ENCODE measurements at places on chromosomes 4 and X.

- no peak for DNase-seq
These were observed 97.4 kb upstream of the S100G start for GRCh38 chrX:16552546-16552945.

DNA sequence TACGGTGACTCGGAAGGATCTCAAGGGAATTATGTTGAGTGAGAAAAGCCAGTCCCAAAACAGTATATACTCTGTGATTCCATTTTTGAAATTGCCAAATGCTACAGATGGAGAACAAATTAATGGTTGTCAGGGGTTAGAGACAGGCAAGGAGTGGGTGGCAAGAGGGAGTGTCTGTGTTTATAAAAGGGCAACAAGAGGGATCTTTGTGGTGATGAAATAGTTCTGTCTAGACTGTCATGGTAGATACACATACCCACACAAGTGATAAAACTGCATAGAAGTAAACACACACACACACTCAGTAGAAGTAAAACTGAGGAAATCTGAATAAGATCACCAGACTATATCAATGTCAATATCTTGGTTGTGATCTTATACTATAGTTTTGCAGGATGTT lies 92.7 kb downstream of the CD99L2 start:
- DNase-seq: no peak

GRCh38 chrX:67346667-67347066 lies 197.2 kb upstream of the AR start:
- no peak for DNase-seq

DNA sequence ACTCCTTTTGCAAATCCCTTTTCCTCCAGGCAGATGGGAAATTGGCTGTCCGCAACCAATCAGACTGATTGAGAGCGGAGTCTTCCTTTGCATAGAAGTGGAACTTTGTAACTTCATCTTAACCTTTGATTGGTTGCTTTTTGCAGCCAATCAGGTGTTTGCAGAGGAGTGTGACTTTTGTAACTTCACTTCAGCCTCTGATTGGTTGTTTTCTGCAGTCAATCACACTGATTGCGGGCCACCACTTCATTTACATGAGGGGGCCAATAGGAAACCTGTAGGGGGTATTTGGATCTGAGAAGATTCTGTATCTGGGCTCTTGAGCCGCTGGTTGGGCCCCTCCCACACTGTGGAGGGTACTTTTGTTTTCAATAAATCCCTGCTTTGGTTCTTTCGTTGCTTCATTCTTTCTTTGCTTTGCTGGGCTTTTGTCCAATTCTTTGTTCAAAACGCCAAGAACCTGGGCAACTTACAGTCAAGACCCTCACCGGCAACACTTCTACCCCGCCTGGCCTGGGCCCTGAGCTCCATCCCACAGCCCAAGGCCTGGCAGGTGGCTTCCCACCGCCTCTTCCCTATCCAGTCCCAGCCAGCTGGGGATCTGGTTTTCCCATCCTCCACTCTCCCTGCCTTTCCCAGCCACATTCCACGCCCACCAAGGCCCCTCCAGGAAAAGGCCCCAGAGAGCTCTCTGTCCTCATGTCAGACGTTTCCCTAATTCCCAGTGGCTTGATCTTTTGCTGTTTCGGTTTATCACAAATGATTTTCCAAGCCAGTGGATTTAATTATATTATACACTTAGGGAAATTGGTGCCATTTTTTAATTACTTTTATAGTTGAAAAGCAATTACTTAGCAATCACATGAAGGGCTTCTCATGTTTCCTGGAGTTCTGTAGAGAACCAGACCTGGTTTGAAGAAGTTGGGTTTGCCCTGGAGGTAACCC lies 110.2 kb upstream of the STX18 start:
- DNase-seq: no peak

- no peak for DNase-seq
These were observed 60.0 kb downstream of the HS3ST1 start for GRCh38 chr4:11368701-11369115.

DNA sequence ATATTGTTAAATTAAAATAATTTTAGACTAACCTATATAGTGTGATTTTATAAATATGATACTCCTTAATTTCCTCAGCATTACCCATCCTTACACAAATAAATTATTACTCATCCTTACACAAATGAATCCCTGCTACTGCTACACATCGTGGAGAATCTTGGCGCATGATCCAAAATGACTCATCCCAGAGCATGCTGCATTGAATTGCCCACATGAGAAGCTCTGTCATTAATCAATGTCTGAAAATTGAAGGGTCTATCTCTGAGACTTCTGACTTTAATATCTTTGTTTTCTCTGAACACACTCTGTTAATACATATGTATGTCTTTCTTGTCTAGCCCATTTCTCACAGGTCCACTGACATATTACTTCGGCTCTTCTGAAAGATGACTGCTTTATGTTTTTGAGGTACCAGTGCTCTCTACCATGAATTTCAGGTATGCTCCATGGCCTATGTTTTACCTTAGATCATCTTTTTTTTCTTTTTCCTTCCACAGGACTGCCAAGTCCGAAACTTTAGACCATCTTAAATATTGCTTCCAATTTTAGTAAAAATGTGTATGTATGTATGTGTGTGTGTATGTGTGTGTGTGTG lies 15.7 kb upstream of the DUSP21 start:
- no peak for DNase-seq

- no peak for DNase-seq
These were observed 70.9 kb upstream of the ENPP6 start for GRCh38 chr4:184288451-184289178.

- no peak for DNase-seq
These were observed 45.0 kb downstream of the CPLX1 start for GRCh38 chr4:780716-781492.

GRCh38 chr4:108937066-108937465 lies 174.2 kb upstream of the ETNPPL start:
- DNase-seq: no peak

GRCh38 chrX:20461576-20461975 lies 194.9 kb upstream of the RPS6KA3 start:
- no peak for DNase-seq

GRCh38 chr4:25874655-25875054 lies 11.9 kb upstream of the SEL1L3 start:
- DNase-seq: no peak

DNA sequence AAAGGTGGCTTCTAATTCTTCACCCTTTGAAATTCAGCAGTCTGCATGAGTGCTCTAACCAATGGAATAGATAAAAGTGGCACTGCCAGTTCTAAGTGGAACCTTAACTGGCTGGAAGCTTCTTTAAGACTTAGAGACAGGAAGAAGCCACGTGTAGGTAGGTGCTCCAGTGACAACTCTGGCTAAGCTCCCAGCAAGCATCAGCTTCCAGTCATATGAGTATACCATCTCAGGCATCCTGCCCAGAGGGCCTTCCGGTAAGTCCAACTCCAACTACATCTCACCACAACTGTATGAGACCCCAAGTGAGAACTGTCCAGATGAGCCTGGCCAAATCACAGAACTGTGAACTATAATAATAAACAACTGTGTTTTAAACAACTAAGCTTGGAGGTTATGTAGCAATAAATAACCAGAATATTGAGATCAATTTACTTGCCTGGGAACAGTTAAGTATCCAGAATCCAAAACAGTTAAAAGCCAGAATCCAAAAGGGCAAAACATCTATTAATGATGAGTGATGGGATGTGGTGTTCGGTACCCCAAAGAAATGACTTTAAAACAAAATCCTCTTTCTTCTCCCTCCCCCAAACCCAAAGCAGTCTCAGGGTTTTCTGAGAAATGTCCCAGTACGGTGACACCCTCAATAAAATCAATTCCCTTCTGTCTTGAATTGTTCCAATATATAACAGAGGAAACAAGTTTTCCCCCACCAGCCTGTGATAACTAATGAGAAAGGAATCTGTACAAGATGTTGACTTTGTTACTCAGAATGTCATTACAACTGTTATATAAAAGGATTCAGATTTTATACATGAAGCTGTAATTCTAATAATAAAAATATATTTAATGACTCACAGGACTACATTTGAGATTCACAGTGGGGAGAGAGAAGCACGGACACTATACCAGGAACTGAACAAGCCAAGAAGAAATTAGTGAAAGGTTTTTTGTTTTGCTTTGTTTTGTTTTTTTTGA lies 4.2 kb downstream of the TSPAN5 start:
- DNase-seq: no peak

- no peak for DNase-seq
These were observed 107.0 kb downstream of the ABLIM2 start for GRCh38 chr4:8051644-8052043.

GRCh38 chr4:138007572-138007971 lies 234.6 kb downstream of the SLC7A11 start:
- DNase-seq: no peak

DNA sequence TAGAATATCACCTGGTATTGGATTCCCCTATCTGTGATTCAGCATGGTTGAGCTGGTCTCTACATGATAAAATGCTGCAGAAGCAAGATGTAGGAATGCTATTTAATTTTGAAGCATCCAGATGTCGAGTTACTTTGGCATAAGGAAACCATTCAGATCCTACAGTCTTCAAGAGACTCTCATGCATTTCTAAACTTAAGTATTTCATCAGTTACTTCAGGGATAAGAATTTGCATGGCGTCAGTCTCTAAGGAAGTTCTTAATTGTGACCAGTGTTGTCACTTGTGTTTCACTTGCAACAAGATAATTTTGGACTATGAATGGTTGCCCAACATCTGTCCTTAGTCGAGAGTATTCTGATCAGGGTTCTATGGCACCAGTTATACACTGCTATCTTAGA lies 192.4 kb downstream of the CCNG2 start:
- no peak for DNase-seq

DNA sequence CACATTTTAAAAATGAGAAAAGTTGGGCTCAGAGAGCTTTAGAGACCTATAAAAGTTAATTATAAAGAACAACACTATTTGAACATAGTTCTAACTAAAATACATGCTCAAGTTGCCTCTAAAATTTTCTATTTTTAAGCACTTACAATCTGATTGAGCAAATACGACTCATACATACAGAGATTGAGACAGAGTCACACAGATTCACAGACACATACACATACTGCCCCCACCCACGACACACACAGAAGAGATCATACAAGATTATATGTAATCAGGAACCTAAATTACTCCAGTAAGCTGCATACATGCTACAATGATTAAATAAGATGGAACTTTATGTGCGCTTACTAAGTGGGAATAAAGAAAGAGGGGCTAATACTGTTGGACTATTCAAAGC lies 2.7 kb upstream of the ASB5 start:
- DNase-seq: no peak

- no peak for DNase-seq
These were observed 10.1 kb downstream of the TMEM271 start for GRCh38 chr4:566035-566434.

DNA sequence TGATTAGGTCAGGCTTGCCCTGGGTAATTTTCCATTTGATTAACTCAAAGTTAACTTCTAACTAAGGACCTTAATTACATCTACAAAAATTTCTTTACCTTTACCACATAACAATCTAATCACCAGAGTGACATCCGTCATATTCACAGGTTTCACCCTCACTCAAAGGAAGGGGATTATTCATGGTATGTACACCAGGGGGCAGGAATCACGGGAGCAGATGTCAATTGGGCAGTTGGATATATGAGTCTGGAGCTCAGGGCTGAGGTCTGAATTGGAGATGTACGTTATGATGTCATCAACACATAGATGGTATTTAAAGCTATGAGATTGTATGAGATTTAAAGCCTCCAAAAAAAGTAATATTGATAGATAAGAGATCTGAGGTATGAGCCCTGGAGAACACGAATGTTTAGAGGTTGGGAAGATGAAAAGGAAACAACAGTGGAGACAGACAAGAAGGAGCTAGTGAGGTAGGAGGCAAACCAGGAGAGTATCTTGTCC lies 52.9 kb downstream of the PGRMC1 start:
- DNase-seq: no peak

DNA sequence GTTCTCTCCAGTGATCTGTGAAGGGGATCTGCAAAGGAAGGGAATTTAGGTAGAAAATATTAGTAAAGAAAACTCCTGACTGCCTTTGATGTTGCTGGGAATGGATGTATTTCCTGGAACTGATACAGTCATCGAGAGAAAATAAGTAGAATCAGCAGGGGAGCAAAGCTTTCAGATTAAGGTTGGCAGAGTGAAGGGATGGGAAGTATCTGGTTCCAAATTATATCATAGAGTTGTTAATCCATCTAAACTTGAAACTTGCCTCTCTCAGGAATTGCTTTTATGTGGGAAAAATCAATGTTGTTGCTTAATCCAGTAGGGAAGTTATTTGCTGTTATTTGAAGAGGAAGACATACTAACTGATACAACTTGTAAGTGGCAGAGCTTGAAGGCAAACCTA lies 19.3 kb downstream of the EPHA5 start:
- DNase-seq: no peak

DNA sequence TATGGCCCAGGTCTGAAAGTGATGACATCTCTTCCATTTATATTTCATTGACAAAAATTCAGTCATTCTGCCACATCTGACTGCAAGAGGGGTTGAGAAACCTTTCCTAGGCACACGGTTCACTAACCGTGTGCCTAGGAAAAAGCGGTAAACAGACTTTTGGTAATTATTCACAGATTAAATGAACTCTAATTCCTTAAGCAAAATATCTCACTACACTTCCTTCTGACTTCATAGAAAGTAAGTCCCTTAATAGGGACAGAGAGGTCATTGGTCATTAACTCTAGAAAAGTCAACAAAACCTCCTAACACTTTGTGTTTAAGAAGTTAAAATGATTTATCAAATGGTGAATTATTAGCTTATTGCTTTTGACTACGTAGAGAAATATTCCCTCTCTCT lies 205.1 kb downstream of the PDHA2 start:
- no peak for DNase-seq

- DNase-seq: no peak
These were observed 109.4 kb downstream of the GPR143 start for GRCh38 chrX:9656277-9656676.

DNA sequence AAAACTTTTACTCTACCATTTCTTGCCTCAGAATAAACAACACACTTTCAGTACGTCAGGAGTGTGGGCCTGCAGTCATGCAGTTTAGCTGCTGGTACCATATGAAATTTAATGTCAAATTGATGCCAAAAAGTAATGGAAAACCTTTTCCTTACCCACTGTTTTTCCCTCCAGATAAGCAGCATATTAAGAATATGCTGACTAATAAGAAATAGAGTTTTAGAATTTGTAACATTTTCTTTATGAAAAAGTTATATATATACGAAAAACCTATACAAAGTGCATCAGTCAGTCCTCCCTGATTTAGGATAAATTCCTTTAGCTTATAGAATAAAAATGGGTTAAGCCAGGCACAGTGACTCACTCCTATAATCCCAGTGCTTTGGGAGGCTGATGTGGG lies 206.8 kb upstream of the PPARGC1A start:
- DNase-seq: no peak

DNA sequence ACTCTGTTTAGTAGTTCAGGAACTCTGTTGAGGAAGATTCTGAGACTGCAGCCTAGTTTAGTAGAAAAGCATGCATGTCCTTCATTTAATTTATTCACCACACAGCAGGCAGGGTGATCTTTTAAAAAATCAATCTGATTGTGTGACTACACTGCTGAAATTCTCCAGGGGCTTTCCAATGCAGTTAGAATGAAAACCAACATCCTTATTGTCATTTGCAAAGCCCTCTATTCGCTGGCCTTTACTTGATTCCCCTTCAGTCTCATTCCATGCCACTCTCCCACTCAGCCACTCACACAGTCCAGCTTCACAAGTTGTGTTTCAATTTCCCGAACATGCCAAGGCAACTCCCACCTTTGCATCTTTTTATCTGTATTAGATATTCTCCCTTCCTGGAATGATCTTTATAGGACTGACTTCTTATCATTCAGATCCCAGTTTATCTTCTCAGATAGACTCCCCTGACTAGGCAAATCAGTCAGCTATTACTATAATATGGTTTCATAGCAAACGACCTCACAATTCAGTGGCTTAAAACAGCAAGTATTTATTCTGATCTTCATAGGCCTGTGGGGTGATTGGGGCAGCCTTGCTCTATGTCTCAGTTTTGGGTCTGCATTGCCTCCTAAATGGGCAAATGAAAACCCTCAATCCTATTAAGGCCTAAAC lies 21.3 kb upstream of the FTHL17 start:
- DNase-seq: no peak
